ENCODE measurements at places on chromosomes 1 and 21. TPM values are rescaled to one million over a fixed set of nuclear protein-coding genes. Genes with fewer than 3 reads are reported as not detected.

The CFHR3 gene
- total RNA-seq, result 0.22 TPM

The GNG12 gene
- 61.3 TPM for total RNA-seq

The KRTAP19-1 gene
- total RNA-seq, result not detected

The PRR9 gene
- not detected for total RNA-seq

The FAM177B gene
- 0.82 TPM for total RNA-seq

The GPR25 gene
- total RNA-seq, result not detected

The RGS4 gene
- 24.2 TPM for total RNA-seq

The DDR2 gene
- 75.1 TPM for total RNA-seq

The PWP2 gene
- total RNA-seq, result 13.7 TPM

The SLC44A5 gene
- 19.1 TPM for total RNA-seq

The KCNE2 gene
- not detected for total RNA-seq

The GBP5 gene
- total RNA-seq, result 0.93 TPM

The ZNF678 gene
- total RNA-seq, result 47.1 TPM

The ITGB2 gene
- 24.1 TPM for total RNA-seq

The IGSF9 gene
- total RNA-seq, result 63.3 TPM

The IL24 gene
- not detected for total RNA-seq

The FCRLA gene
- total RNA-seq, result not detected

The PTPRF gene
- total RNA-seq, result 169 TPM

The C8A gene
- not detected for total RNA-seq

The RSPO1 gene
- 6.0 TPM for total RNA-seq

The BMP8B gene
- 6.8 TPM for total RNA-seq

The VSIG8 gene
- total RNA-seq, result not detected

The AKR7A2 gene
- total RNA-seq, result 85.5 TPM

The PRRX1 gene
- total RNA-seq, result 100 TPM

The ZFP69B gene
- total RNA-seq, result 10.4 TPM

The AIM2 gene
- 5.2 TPM for total RNA-seq

Data from camera-type eye (tissue), 1 donor.